NCI-H146 (cell line): ENCODE measurements at places on chromosomes 12 and 14.

DNA sequence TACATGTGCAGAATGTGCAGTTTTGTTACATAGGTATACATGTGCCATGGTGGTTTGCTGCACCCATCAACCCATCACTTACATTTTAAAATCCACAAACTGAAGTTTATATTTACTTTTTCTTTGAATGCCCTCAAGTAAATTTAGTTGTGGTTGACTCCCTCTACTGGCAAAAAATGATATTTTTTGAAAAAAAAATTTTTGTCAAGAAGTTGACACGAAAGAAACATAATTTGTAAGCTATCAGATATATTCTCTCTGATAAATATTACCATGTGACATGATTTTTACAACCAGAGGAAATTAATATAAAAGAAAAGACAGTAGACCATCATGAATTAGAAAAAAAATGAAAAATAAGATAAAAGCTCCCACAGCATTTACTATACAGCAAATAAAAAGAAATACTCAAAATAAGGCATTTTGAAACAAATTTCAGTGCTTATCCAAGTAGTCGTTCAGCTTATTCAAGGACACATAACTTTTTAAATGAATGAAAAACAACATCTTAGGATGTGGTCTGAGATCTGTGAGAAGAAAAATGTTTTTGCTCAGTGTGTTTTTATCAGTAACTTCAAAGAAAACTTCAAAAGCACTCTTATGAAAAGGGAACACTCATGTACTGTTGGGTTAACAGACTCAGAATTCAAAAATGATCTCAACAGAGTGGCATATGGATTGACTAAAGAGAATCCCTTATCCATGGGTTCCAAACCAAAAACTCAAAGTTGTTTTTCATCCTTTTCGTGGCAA lies 30.0 kb upstream of the GRIP1 start:
- DNase-seq: peak; percentile 7

DNA sequence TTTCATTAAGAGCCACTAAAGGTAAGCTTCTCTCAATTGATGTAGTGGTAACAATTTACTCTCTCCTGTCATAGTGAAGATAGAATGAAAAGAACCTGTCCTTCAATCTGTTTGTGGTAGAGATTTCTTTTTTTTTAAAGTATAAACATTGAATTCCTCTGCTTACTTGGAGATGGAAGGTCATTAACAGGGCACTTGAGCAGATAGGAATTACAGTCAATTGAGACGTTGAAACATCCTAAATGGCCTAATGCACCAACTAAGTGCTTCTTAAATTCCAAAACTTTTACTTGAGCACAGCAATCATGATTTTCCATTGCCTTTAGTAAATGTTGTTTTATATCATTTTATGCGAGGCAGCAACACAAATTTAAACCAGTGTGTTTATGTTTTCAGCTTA lies 241.4 kb downstream of the FOXG1 start:
- DNase-seq: no peak

DNA sequence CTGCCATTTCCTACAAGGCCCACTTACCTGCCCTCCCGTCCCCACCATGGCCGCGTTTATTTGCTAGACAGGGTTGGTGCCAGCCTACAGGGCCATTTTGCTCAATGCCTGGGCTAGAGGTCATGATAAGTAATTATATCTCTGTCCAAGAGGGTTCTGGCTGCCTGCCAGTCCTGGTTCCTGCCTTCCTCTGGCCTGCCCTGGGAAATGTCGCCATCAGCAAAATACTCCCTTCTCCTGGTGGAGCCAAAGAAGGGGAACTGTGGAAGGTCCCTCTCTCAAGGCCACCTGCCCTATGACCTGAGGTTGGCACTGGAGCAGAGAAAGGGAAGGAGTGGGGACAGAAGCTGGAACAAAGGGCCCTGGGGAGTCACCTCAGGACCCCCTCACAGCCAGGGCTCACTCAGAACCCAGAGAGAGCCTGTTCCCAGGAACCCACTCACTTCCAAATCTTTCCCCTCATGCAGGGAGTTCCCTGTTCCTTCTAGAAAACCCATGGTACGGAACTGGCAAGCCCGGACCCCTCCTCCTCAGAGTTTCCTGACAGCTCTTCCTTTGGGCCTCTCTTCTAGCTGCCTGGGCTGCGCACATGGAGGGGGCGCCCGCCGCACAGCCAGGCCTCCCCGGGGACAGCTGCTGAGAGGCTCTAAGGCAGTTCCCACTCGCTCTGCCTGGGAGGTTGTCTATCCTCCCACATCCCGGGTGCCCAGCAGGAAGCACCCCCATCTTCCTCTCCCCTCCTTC lies 280.5 kb downstream of the DPF3 start:
- DNase-seq: no peak

DNA sequence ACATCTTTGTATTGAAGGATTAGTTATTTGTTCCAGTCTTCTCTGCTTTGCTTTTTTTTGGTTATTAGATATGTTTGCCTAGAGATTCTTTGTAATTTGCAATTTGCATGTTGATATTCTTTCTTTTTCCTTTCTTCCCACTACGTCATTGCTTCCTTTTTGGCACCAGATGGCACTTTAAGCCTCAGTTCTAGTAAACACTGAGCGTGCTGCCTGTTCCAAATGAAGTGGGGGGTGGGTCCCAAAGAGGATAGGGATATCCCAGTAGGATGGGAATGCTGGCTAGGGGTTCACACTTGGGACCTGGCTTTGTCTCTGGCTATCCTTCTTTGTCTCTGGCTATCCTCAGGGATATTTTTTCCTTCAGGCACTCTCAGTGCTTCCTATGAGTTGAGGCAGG lies 17.0 kb downstream of the EAPP start:
- DNase-seq: no peak

DNA sequence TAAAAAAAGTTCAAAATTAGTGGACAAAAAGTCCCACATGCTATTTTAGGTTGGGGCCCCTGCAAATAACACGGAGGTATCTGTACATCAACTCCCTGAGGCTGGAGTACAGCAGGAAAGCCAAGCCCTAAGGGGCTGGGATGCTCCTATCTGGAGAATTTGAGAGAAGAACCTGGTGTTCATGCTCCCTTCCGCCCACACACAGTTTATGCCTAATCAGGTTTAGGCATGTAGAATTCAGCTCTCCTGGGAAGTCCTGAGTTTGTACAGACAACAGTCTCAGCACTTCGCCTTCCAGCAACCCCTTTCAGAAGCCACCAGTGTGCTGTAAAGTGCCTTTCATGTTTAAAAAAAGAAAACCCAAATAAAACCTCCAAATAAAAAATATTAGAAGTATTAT lies 237.3 kb upstream of the GRIP1 start:
- DNase-seq: no peak

GRCh38 chr14:68542346-68542745 lies 250.5 kb downstream of the ZFP36L1 start:
- no peak for DNase-seq

DNA sequence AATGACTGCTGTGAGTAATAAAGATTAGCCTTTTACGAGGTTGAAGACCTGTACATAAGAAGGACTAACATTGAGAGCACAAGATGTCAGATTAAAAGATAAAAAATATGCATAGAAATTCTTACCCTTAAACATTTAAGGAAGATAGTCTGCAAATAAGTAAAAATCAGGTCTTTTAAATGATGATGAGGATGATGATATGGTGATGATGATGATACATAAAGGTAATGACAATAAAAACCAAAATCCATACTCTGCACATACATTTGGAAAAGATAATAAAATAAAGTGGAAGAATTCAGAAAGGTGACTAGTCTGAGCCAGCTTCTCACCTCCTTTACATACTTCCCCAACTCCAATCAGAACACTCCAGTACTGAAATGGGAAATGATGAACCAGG lies 124.5 kb downstream of the PTCSC3 start:
- DNase-seq: no peak

DNA sequence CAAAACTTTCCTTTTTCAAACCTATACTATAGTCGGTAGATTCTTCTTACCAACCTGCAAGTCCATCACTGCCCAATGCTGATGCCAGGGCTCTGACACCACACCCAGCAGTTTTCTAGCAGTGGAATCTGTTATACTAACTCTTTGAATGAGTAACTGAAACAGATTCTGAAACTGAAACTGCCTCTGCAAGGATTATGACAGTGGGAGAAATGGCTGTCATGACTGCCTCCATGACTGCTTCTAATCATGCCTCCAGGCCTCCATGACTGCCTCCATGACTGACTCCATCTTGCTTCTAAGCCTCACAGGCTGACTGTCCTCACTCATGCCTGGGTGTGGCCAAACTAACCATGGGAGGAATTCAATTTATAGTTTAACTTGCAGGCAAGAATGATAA lies 29.4 kb upstream of the OXA1L start:
- DNase-seq: no peak

DNA sequence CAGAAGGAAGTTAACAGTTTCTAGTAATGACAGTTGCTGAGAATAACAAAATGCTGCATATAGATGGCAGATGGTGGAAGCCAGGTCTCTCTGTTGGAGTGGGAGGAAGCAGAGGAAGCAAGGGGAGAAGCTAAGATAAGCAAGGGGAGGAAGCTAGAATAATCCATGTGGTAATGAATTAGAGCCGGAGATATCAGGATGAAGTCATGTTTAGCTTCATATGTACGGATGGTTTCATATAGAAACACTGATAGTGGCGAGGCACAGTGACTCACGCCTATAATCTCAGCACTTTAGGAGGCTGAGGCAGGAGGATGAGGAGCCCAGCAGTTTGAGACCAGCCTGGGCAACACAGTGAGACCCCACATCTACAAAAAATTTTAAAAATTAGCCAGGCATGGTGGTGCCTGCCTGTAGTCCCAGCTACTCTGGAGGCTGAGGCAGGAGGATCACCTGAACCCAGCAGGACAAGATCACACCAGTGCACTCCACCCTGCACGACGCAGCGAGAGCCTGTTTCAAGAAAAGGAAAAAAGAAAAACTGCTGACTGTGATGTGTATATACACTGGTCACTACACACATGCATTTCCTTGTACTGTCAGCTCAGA lies 49.2 kb downstream of the ANAPC7 start:
- DNase-seq: no peak
